Trophoblast cell (in vitro differentiated cells and primary cell): ENCODE measurements at places on chromosomes 2 and 18.

DNA sequence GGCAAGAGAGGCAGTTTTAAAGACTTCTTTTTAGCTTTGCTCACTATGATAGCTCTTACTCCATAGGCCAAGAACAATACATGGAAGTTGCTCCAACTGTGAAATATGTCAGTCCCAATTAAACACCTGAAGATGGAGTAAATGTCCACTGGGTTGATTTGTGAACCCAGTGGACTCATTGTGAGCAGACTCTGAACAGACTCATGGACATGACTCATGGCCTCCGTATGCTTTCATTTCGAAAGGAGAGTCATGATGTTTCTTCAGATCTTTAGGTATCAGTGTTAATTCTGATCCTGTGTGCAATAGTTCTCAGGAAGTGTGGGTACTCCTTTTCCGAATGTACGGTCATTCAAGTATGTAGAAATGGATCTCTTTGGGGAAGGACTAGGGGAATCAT, 5.4 kb upstream of the CWC22 start:
- peak; percentile 3 for DNase-seq
- no peaks in the 10 kb centered on the region for H3K4me1 ChIP-seq
- H3K4me3 ChIP-seq = no peak overlapping the region
- H3K36me3 ChIP-seq = no peaks in the 10 kb centered on the region

GRCh38 chr2:210577263-210578071, 21.1 kb downstream of the CPS1 start:
- H3K27me3 ChIP-seq = no peaks in the 10 kb centered on the region

- H3K4me1 ChIP-seq = no peaks in the 10 kb centered on the region
- H3K36me3 ChIP-seq = no peaks in the 10 kb centered on the region
- H3K27me3 ChIP-seq = no peaks in the 10 kb centered on the region
- no peak overlapping the region for H3K4me3 ChIP-seq
These were observed 50.0 kb downstream of the MC4R start for GRCh38 chr18:60322591-60322990.

DNA sequence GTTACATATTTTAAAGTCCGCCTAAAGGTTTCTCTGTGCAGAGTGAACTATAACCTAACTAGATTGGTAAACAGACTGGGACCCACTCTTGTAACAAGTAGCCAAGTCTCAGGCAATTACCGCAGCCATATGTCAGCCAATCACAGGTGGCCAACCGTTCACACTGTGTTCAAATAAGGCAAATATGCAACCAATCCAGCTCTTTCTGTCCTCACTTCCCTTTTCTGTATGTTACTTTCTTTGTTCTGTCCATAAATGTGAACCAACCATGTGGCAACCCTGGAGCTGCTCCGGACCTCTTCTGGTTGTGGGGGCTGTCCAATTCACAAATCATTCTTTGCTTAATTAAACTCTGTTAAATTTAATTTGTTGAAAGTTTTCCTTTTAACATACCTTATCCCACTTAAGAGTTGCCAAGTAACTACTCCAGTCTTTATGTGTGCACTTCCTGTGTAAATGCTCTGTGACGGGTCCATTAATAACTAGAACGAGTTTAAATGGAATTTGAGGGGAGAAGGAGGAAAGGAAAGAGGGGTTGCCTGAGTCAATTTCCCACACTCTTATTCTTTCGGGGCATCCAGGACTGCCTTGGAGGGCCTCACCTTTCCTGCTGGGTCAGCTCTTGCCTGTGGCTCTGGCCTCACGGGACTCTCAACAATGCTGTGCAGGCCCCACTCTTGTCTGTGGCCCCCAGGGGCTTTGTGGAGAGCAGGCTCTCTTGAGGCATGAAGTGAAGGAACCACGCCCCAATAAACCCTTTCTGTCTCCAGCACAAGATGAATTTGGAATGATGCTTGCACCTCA, 6.6 kb upstream of the RPL37A start:
- H3K27ac ChIP-seq = peak overlapping the region; percentile 3
- H3K4me3 ChIP-seq = no peak overlapping the region
- peak; percentile 61 for DNase-seq

DNA sequence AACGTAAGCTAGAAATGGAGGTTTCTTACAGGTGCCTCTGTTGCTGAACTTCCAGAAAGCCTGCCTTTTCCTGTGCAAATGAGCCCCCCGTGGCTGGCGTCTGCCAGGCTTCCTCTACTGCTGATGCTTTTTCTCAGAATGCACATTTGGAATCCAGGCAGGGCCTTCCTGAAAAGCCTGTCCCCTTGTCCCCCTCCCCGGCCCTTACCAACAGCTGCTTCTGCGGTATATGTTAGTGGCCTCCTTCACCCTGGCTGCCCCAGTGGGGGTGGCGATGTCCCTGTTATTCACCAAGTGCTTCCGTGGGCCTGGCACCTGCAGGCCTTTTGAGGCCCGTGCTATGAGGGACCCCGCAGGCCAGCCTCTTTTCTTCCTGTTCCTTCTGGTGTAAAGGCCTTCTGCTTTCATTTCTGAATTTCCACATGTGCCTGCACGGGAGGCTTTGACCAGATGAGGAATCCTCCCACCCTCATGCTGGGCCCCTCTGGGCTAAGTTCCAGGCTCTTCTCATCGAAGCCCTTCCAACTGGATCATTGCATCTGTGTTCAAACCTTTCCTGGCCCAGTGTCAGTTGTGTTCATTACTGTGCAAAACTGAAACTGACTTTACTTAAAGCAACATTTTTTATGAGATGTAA, 10.4 kb downstream of the CNDP2 start:
- H3K36me3 ChIP-seq = peaks cover 69% of the 10 kb centered on the region
- DNase-seq = no peak
- H3K27me3 ChIP-seq = no peaks in the 10 kb centered on the region

DNA sequence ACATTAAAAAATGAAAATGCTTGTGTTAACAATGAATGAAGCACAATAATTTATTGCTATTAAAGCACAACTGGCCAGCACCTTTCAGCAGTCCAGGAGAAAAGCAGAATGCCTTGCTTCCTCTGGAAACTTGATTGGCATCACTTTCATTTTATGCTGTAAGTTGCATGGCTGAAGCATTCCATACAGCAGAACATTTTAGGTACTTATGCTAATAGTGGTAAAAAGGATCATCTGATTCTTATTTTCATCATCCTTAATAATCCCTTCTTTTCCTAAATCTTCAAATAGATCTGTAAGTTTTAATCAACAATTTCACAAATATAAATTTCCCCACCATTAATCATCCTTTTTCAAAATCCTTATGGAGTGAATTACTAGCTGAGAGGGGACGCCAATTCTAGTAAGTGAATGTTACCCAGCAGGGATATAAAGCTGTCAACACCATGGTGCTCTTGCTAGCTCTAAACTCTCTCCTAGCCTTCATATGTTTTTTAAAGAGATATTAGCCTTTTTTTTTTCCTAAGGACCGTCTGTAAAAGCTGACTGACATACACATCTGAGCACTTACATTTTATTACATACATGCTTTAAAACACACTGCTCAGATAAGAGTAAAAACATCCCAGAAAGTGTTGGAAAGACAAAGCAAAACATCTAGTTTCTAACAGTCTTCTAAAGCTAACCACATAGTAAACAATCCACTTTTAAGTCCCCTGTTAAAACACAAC, 5.3 kb downstream of the SATB2 start:
- peaks cover 13% of the 10 kb centered on the region for H3K4me1 ChIP-seq
- H3K36me3 ChIP-seq = no peaks in the 10 kb centered on the region
- no peak overlapping the region for H3K4me3 ChIP-seq
- peaks cover 19% of the 10 kb centered on the region for H3K27me3 ChIP-seq
- no peak overlapping the region for H3K27ac ChIP-seq
- no peak for DNase-seq

DNA sequence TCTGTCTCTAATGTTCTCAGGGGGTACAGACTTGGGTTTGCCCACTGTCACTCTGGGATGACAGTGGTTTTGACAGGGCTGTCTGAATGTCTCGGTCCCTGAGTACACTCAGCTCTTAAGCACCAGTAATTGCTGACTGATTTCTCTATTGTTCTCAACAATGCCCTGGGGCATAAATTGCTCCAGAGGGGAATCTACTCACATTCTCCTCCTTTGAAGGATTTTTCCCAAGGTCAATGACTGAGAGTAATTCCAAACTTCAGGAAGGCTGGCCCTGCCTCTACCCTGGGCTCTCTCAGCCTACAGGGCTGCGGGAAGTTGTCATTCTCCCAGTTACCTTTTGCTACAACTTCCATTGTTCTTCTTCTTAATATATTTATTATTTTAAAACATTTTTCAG, 36.5 kb downstream of the MC2R start:
- no peaks in the 10 kb centered on the region for H3K27me3 ChIP-seq
- no peak overlapping the region for H3K4me3 ChIP-seq
- DNase-seq = no peak
- H3K27ac ChIP-seq = no peak overlapping the region
- no peaks in the 10 kb centered on the region for H3K4me1 ChIP-seq

DNA sequence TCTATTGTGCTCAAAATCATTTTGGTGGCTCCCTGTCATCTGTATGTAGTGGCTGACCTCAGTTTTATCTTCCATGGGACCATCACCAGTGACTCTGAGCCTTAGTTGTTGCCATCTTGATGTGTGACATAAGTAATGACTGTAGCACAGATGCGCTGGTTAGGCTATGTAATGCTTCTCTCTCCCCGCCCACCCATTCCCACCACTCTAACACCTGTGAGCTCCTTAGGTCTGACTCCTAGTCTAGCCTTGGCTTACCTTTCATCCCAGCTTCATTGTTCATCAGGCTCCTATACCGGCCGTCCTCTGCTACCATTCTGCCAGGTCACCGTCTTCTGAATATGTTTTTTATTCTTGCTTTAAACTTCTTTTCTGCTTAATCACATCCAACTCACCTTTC, 17.2 kb downstream of the MYO1B start:
- no peak overlapping the region for H3K4me3 ChIP-seq
- H3K27me3 ChIP-seq = no peaks in the 10 kb centered on the region
- DNase-seq = no peak
- no peak overlapping the region for H3K27ac ChIP-seq
- H3K4me1 ChIP-seq = peaks cover 12% of the 10 kb centered on the region
- peaks cover 3% of the 10 kb centered on the region for H3K36me3 ChIP-seq

GRCh38 chr2:68320118-68320641, 431 bp upstream of the CNRIP1 start:
- peak overlapping the region; percentile 65 for H3K4me3 ChIP-seq
- H3K27me3 ChIP-seq = peaks cover 25% of the 10 kb centered on the region
- no peak overlapping the region for H3K27ac ChIP-seq
- no peaks in the 10 kb centered on the region for H3K36me3 ChIP-seq

DNA sequence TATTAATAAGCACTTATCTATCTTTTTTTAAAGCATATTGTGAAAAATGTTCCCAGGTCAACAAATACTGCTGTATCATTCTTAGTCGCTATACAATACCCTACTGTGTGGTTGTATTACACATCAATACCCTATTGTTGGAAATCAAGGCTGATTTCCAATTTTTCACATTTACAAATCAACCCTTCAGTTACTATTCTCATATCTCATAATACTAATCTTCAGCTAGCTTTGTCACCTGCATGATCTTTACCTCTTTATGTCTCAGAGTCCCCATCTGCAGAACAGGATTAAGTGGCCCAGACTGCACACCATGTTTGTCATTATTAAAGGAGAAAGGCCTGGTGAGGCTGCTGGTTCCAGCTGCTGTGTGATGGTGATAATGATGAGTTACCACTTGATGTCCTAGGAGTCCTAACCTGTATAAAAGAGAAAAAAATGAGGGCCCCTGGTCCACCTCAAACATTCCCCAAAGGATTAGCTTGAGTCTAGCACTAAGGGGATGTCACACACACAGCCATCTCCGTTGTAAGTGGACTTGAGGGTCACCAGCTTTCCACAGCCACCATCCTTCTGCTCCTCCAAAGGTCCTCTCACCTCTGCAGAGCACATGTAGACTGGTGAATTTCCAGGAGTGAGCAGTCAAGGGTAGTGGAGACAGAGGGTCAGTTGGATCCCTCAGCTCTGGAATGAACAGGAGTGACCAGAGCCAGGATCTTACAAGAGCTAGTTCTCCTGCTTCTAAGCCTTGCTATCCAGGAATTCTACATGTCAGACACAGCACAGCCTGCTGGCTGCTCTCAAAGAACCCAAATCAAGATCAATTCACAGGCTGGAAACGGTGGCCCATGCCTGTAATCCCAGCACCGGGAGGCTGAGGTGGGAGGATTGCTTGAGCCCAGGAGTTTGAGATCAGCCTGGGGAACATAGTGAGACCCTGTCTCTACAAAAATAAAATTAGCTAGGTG, 36.0 kb upstream of the BIN1 start:
- H3K27ac ChIP-seq = no peak overlapping the region
- peaks cover 3% of the 10 kb centered on the region for H3K27me3 ChIP-seq
- H3K4me3 ChIP-seq = no peak overlapping the region
- DNase-seq = no peak
- H3K36me3 ChIP-seq = no peaks in the 10 kb centered on the region

DNA sequence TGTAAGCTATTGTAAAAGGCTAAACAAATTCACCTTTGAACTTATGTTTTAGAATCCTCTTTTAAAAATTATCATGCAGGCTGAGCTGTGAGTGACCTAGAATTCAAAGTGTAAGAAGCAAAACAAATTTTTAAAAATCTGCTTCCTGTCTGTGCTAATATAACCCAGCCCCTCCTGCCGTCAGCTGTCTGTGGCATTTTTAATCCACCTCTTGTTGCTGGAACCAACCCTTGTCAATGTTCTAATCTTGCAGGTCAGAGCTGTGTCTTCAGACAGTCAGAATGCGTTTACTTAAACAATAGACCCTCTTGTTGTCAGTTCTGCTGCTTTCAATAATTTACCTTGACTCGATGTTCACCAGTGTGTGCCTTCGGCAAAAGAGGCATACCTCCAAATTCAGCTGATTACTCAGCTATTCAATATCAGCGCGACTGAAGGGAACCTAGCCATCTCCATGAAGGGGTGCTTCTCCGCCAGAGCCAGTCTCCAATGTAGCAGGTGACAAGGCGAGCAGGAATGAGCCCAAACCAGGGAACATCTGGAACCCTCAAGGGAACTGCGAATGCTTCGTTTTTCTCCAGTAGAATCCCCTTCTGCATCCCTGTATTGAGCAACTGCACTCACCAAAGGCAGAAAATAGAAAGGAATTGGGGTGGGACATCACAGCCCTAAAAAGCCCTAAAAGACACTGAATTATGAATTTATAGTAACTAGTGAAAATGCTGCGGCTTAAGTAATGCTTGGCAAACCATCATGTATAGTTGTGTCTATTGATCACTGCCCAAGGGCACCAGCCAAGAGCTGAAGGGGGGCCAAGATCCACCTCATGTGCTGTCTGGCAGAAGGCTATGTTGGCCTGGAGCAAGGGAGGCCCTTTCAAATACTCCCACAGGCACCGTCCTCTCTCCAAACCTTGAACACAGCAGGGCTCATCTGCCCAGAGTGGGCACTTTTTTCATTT, 62.5 kb downstream of the LYPD6B start:
- H3K4me1 ChIP-seq = peaks cover 16% of the 10 kb centered on the region
- no peak overlapping the region for H3K4me3 ChIP-seq
- H3K27ac ChIP-seq = peak overlapping the region; percentile 51
- DNase-seq = no peak
- H3K27me3 ChIP-seq = no peaks in the 10 kb centered on the region
- no peaks in the 10 kb centered on the region for H3K36me3 ChIP-seq
